Activated T-cell treated with anti-CD3 and anti-CD28 coated beads, Interleukin-2, amount 50 U/mL, for 72 hours (primary cell): ENCODE measurements at places on chromosomes 1 and 21. TPM values are rescaled to one million over a fixed set of nuclear protein-coding genes. Genes with fewer than 3 reads are reported as not detected.

Gene HEYL
- total RNA-seq: 0.89 TPM

Gene CFAP141
- not detected for total RNA-seq

Gene SLC25A34
- 2.5 TPM for total RNA-seq

Gene TRIM67
- not detected for total RNA-seq

Gene KRTAP21-2
- not detected for total RNA-seq

Gene POLR3GL
- total RNA-seq: 32.5 TPM

Gene AADACL3
- total RNA-seq: not detected

Gene C1orf146
- total RNA-seq: not detected

DNA sequence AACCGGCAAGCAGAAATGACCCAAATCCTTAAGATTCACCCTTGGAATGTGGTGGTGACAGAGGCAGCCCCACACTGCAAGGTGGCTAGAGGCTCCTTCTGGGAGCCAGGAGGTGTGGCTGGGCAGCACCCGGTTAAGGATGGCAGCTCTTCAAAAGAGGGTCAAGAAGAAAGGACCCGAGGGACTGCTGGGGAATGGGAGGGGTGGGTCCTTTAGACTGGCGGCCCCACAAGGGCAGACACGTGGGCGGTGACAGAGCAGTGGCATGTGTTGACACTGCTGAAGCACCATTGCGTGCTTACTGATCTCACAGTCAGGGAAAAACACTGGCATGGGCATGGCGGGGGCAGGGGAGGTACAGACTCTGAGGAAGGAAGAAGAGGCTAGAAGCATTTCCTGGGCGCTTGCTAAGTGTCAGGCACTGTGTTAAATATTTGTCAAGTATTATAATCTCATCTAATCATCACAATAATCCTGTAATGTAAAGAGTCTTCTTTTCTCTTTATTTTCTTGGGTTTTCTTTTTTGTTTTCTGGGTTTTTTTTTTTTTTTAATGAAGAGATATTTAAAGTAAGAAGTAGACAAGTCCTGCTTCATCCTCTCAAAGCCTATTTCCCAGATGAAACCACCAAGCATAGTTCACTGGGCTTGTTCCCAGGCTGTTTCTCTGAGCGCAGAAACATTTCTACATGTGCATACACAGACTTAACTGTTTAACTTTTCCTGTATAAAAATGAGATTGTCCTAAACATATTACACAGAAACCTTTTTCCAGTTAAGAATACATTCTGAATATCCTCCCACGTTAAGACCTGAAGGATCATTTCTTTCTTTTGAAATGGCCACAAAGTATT is 165.8 kb upstream of the EDN2 start:
- no peak for DNase-seq
- no peaks in the 10 kb centered on the region for H3K27me3 ChIP-seq
- peak overlapping the region; percentile 71 for H3K4me3 ChIP-seq
- peak overlapping the region; percentile 94 for H3K27ac ChIP-seq

DNA sequence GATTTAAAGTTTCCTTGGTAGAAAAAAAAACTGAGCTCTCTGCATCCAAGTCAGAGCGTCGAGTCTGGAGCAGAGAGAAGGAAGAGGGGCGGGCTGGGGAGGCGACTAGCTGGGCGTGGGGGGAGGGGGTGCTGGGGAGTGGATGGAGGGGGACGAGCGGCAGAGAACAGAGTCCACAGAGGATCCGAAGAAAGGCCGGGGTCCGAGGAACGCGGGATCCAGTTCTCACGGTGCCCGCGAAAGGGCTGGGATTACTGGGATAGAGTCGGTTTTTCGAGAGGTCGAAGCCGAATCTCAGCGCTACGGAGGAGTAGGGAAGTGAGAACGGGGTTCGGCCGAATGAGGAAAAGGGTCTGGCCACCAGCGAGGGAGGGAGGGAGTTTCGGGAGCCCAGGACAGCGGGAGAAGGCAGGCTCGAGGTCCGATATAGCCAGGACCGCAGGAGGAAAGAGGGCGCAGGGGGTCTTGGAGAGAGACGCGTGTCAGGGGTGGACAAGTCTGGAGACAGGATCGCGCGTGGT is 665 bp downstream of the DAB1 start:
- no peaks in the 10 kb centered on the region for H3K36me3 ChIP-seq
- peaks cover 59% of the 10 kb centered on the region for H3K27me3 ChIP-seq
- peak overlapping the region; percentile 53 for H3K4me3 ChIP-seq
- no peak for DNase-seq

DNA sequence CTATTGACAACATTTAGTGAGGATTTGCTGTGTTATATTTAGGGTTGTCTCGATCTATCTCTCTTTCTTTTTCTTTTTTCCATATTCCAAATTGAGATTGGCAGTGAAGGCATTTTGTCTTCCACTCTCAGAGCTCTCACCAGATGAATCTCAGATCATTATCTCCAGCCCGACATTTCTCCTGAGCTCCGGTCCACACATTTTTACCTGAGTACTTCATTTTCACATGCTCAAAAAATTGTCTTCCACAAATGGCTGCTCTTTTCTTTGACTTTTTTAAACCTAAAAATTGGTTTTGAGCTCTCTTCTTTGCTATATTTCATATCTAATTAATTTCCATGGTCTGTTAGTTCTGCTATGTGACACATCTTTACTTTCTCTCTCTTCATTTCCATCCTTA is 56.9 kb upstream of the ASB17 start:
- no peak overlapping the region for H3K27ac ChIP-seq
- H3K36me3 ChIP-seq: peaks cover 3% of the 10 kb centered on the region
- no peaks in the 10 kb centered on the region for H3K4me1 ChIP-seq
- no peak for DNase-seq
- H3K27me3 ChIP-seq: no peaks in the 10 kb centered on the region

GRCh38 chr1:221832617-221833016 is 90.7 kb upstream of the DUSP10 start:
- no peak overlapping the region for H3K27ac ChIP-seq
- no peak overlapping the region for H3K4me3 ChIP-seq
- no peak for DNase-seq
- H3K4me1 ChIP-seq: peaks cover 56% of the 10 kb centered on the region
- H3K27me3 ChIP-seq: peaks cover 20% of the 10 kb centered on the region

- peak overlapping the region; percentile 3 for H3K27ac ChIP-seq
- H3K4me1 ChIP-seq: peaks cover 89% of the 10 kb centered on the region
- H3K36me3 ChIP-seq: no peaks in the 10 kb centered on the region
- no peaks in the 10 kb centered on the region for H3K27me3 ChIP-seq
- H3K4me3 ChIP-seq: no peak overlapping the region
- no peak for DNase-seq
These were observed 7.3 kb downstream of the TRAF5 start for GRCh38 chr1:211333906-211334305.

GRCh38 chr21:45001134-45002095 is 61.6 kb downstream of the SLX9 start:
- H3K4me3 ChIP-seq: no peak overlapping the region
- no peak for DNase-seq
- peaks cover 6% of the 10 kb centered on the region for H3K27me3 ChIP-seq
- H3K27ac ChIP-seq: no peak overlapping the region

GRCh38 chr1:39322431-39322830 is 117.9 kb downstream of the MACF1 start:
- peaks cover 33% of the 10 kb centered on the region for H3K36me3 ChIP-seq
- no peaks in the 10 kb centered on the region for H3K4me1 ChIP-seq
- no peaks in the 10 kb centered on the region for H3K27me3 ChIP-seq
- peak overlapping the region; percentile 36 for H3K27ac ChIP-seq
- no peak for DNase-seq

DNA sequence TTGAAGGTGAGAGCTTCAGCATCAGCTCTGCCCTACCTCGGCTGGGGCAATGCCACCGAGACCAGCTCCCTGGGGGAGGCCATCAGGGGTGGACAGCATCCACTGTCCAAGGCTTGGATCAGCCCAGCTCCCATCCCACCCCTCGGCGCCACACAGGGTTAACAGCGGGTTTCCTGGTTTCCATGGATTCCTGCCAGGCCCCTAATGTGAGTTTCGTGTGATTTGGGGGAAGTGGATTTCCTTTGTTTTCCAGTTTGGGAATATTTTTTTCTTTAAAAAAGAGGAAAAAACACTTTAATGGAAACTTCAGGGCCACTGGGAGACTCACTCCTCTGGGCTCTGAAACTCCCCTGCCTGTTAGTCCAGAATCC is 34.3 kb downstream of the CASZ1 start:
- H3K27me3 ChIP-seq: no peaks in the 10 kb centered on the region
- no peak overlapping the region for H3K4me3 ChIP-seq
- no peaks in the 10 kb centered on the region for H3K4me1 ChIP-seq
- H3K36me3 ChIP-seq: no peaks in the 10 kb centered on the region
- no peak overlapping the region for H3K27ac ChIP-seq

GRCh38 chr21:17422931-17423330 is 89.9 kb upstream of the CXADR start:
- H3K27ac ChIP-seq: no peak overlapping the region
- DNase-seq: no peak
- H3K4me1 ChIP-seq: no peaks in the 10 kb centered on the region
- H3K27me3 ChIP-seq: peaks cover 9% of the 10 kb centered on the region

GRCh38 chr1:46488343-46489168 is 1.1 kb upstream of the DMBX1 start:
- peaks cover 90% of the 10 kb centered on the region for H3K27me3 ChIP-seq
- H3K27ac ChIP-seq: no peak overlapping the region
- H3K4me1 ChIP-seq: peaks cover 37% of the 10 kb centered on the region
- H3K36me3 ChIP-seq: peaks cover 5% of the 10 kb centered on the region
- peak; percentile 50 for DNase-seq
